ENCODE measurements at places on chromosomes 4 and X.

DNA sequence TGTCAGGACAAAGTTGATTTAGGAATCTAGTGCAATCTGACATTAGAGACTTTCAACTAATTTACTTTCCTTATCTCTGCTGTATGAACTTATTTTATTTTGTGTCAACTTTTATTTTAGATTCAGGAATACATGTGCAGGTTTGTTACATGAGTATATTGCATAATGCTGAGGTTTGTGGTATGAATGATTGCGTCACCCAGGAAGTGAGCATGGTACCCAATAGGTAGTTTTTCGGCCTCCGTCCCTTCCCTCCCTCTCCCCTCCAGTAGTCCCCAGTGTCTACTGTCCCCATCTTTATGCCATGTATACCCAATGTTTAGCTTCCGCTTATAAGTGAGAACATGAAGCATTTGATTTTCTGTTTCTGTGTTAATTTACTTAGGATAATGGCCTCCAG lies 68.7 kb upstream of the TEX13D start:
- DNase-seq, result no peak

DNA sequence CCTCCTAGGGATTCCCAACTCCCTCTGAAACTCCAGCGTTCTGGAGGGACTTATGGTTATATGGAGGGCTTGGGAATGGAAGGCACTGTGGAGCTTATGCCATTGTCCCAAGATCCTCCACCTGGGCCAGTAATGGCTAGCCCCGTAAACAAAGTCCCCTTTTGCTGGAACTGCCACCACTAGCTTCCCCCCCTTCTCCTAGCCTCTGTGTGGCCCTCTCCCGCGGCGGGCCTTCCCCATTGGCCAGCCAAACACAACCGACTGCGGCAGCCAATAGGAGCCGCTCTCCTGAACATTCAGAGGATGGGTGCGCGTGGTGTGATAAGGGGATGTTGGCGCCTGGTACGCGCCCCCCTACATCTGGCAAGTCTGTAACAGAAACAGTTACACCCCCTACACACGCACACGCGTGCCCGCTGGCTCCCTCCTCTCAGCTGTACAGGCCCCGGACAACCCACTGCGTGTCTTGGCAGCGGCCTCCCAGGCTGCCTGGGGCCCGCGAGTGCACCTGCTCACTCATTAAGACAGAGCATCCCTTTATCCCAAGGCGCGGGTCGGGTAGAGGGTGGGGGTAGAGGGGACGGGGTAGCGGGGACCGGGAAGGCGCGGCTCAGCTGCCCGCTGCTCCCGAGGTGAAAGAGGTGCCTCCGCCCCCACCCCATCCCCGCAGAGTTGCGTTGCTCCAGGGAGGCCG lies 863 bp upstream of the RAB33A start:
- peak; percentile 32 for DNase-seq

- peak; percentile 5 for DNase-seq
Observed at GRCh38 chr4:93828332-93828994, at the start of gene ATOH1. Gene ATOH1 (plus strand): TSS chr4:93828753. CDS start chr4:93828927, 174 bp downstream.

- DNase-seq, result no peak
Observed at GRCh38 chr4:45693746-45694145, 430.1 kb downstream of the GABRG1 start.

GRCh38 chr4:20253735-20254409 lies 2.2 kb downstream of the SLIT2 start:
- DNase-seq, result no peak

GRCh38 chrX:1462596-1463251 lies 10.0 kb upstream of the ASMTL start:
- DNase-seq, result peak; percentile 38

DNA sequence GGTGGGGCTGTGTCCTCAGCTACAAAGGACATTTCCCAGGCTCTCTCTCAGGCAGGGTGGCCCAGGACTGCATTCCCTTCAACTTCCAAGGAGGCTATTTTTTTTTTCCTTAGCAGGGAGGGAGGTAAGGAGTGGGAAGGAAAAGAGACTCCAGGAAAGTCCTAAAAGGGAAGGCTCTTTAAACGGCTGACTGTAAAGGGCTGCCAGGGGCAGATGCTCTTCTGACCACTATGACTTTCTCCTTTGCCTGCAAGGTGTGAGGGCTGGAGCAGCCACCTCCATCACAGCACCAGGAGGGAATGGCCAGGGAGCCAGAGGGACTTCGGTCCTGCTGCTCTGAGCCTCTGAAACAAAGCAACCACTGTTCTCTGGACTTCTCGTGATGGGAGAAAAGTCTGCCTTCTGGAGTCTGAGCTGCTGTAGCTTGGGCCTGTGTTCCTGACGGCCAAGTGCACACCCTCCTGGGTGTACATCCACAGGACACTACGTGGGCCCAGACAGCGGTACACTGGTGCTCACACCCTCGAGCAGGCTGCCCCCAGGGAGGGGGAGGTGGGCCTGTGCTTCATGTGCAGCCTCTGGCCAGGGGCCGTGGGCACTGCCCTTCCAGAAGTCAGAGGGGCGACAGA lies 17.9 kb downstream of the NAT8L start:
- no peak for DNase-seq

GRCh38 chr4:96677499-96677898 lies 837.6 kb downstream of the PDHA2 start:
- no peak for DNase-seq

DNA sequence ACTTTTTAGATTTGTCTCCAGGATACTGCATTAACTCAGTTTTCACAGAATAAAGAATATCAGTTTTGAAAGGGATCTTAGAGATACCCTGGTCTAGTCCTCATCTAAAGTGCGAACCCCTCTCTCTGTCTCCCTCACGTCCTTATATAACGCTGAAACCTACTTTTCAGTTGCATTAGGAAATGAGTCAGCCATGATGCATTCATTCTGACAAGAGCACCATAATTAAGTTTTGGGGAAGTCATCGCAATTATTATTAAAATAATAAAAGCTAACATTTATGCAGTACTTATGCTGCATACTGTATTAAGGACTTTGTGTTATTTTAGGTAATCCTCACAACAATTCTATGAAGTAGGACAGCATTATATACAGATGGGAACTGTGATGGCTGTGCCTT lies 116.1 kb downstream of the REELD1 start:
- peak; percentile 16 for DNase-seq

DNA sequence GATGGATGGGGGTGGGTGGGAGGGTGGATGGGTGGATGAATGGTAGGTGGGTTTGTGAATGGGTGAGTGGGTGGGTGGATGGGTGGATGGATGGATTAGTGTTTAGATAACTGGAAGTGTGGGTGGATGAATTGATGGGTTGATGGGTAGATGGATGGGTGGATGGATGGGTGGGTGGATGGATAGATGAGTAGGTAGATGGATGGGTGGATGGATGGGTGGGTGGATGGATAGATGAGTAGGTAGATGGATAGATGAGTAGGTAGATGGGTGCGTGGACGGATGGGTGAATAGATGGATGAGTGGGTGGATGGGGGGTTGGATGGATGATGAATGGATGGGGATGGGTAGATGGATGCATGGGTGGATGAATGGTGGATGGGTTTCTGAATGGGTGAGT lies 20.3 kb upstream of the ASMTL start:
- no peak for DNase-seq

DNA sequence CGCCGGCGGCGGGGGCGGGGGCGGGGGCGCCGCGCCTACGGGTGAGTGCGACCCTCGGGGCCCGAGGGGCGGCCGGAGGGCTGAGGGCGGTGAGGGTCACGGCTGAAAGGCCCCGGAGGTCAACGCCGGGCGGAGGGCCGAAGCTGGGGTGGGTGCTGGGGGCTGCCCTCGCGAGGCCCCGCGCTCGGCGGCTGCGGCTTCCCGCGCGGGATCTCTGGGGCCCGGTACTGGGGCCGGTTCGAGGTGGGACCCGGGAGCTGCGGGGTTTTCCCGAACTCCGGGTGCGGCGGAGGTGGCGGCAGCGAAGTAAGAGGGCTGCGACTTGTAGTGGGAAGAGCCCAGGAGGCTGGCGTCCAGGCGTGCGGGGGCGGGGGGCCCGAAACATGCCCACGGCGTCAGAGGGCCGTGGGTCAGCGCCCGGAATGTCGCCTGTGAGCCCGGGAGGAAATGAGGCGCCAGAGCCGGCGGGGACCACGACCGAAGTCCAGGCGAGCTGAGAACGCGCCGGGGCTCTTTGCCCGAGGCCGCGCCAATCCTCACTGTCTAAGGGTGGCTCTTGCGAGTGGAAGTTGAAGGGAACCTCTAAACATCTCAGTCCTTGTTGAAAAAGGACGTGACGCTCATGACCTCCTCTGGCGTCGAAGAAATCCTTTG lies 407 bp downstream of the IL13RA1 start:
- DNase-seq, result peak; percentile 38

DNA sequence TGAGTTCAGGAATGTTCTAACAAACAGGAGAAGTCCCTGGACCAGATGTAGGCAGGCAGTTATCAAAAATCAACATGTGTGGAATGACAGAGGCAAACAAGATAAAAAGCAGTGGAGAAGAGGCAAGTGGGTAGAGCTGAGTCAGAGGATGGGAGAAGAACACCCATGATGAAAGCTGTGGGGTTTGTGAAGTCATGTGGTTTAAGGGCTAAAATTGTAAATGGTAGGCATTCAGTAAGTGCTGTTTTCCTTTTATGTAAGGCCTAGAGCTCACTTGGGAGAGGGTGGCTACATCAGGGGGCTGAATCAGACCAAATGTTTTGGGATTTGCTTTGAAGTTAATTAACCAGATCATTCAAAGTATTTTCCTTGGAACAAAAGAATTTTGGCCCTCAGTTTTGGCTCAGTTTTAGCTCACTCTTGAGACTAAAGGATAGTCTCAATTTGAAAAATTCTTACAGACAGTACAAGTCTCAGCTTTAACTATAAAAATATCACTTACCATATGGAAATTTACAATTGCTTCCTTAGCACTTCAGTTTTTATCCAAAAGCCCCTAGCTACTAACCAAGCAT lies 114.5 kb upstream of the PCDH7 start:
- DNase-seq, result no peak

DNA sequence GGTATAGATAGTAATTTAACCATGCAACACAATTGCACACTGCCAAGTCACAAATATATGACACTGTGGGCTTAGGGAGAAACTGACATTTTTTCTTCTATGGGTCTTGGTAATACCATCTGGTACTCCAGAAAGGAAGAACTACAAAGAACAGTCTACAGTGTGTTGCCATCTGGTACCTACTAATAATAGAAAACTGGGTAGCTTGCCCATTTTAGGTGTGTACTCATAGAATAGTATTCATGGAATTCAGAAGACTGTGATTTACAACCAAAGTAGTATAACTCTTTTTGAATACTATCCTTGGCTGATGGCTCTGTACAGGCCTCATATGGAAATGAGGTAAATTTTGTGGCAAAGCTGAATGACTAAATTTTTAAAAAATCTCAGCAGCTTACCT lies 132.6 kb upstream of the RPS6KA6 start:
- no peak for DNase-seq

DNA sequence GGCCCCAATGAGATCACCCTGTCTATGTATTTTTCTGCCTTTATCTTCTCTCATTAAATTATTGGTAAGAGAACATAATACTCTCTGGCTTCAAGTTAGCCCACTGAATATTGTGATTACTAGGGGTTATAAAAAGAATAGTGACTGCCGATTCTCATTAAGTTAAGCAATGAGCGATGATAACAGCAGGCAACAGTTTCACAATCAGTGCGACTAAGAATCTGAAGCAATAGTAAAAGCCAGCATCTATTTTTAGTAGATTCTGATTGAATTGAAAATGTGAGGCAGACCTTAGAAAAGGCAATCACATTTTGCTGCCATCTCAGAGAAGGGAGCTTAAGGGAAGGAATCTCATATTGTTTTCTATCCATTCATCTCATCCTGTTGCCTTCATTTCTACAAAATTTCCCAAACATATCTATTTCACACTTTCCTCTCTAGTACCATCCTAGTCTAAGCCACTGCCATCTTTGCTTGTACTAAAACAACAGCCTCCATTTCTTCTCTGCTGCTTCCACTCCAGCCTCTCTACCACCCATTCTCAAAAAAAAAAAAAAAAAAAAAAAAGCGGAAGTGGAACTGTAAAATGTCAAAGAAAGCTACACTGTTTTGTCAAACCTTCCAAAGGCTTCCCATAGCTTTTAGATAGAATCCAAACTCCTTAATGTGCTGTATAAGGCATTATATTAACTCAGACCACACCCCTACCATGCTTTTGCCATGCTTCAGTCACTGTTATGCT lies 17.4 kb downstream of the GABRA4 start:
- DNase-seq, result peak; percentile 65

DNA sequence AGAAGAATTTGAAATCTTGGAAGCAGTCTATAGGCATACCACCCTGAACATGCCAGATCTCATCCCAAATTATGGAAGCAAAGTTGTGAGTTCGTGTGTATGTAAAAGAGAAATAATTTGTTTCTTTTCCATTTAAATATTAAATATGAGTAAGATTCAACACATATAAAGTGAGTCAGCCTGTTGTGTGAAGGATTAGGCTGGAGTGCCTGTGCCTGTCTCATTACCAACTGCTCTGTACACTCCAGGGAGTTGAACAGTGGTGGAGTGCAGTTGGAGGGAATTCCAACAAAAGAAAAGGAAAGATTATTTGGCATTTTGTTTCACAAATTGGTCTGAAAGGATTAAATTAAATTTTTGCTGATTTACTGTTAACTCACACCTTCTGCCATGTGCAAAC lies 435.6 kb downstream of the FAT4 start:
- no peak for DNase-seq

DNA sequence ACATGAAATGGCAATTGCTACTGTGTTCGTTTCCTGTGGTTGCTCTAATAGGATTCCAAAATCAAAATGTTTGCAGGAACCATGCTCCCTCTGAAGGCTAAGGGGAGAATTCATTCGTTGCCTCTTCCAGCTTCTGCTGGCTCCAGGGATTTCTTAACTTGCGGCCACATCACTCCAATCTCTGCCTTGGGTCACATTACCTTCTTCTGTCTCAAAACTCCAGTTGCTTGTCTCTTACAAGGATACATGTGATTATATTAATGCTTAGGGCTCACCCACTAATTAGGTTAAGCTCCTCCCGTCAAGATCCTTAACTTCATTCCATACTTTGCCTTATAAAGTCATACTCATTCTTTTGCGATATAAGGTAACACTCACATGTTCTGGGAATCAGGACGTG lies 208.4 kb downstream of the RBM46 start:
- no peak for DNase-seq

DNA sequence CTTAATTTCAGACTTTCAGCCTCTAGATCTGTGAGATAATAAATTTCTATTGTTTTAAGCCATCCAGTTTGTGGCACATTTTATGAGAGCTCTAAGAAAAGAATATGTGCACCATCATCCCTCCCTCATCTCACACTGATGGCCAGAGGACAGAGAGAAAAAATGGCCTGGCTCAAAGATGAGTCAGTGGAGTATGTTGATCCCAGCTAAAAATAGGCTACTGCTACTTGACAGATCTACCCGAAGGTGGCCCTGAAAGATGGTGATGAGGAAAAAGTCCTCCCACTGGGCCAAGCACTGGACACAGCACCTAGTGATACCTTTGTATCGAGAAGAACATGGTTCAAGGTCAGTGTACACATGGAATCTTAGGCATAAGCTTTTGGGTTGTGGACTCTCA lies 38.2 kb upstream of the DCTD start:
- DNase-seq, result no peak

DNA sequence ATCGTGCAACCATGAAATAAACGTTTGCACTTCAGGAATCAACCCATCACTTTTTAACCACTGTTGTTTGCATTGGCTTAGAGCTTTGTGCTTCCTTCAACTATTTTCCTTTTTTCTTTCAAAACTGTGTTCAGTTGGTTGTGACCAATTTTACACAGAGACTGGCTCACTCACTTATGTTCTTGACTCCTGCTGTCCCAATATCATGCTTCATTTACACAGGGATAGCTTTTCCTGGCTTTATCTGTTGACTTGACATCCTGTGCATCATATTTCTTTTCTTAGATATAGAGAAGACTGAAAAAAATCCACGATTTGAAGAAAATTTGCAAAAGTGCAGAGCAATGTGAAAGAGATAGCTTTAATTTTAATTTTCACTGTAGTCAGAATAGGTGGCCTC lies 38.8 kb downstream of the REPS2 start:
- DNase-seq, result no peak

Data from suppressor macrophage treated with lipopolysaccharide for 1 hour (primary cell).